NCI-H774 (cell line): ENCODE measurements at places on chromosomes 11 and 22.

GRCh38 chr11:69911310-69912160 is 92.3 kb upstream of the FGF3 start:
- no peak for DNase-seq

GRCh38 chr11:114039551-114039950 is 20.0 kb upstream of the ZBTB16 start:
- no peak for DNase-seq

DNA sequence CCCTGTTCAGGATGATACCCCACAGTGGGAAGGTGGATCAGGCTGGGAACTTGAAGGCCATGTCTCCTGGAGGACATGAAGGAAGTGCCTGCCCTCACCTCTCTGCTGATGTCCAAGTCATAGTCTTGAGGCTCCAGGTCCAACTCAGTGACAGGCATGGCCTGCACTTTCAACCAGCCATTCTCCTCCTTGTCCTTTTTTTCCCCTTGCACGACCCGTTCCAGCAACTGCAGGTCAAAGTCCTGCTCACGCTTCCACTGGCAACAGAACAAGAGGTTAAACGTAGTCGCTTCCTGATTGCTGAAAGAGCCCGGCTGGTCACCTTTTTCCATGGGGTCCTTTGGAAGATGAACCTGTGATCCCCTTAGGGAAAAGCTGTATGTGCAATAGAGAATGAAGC is 47.7 kb downstream of the C11orf58 start:
- no peak for DNase-seq

GRCh38 chr11:626475-627307 is at the start of gene SCT:
SCT (minus strand) TSS chr11:627181; CDS start chr11:627143, 38 bp downstream.
- no peak for DNase-seq

DNA sequence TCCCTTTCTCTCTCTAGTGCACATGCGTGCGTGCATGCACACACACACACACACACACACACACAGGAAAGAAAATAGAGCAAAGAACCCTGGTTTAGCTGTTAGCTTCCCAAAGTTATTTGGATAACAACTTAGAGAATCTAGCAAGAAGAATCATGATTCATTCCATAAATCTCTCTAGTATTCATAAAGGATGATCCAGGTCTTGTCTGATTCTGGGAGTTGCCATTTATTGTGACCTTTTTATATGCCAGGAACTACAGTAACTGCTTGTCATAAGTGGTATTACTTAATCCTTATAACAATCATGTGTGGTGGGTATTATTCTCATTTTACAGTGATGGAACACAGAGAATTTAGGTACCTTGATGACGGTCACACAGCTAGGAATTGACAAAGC is 141.5 kb upstream of the MTMR2 start:
- DNase-seq = no peak
